SK-N-SH (cell line): ENCODE measurements at places on chromosomes 6 and 20.

DNA sequence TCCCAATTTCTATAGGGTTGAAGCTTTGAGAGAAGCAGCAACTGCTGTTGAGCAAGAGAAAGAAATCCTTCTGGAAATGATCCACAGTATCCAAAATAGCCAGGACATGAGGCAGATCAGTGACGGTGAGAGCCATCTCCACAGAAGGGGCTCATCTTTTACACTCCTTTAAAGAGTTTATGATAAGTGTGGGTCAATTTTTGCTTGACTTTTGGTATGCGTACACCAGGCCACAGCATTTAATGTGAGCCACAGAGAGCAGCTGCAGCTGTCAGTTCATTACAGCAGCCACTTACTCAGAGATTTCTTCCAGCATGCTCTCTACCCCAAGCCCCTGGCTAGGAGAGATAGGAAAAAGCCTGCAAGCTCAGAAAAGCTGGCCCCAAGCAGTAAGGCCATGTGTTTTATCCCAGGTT is 9.9 kb downstream of the BAG2 start:
- no peak for DNase-seq

DNA sequence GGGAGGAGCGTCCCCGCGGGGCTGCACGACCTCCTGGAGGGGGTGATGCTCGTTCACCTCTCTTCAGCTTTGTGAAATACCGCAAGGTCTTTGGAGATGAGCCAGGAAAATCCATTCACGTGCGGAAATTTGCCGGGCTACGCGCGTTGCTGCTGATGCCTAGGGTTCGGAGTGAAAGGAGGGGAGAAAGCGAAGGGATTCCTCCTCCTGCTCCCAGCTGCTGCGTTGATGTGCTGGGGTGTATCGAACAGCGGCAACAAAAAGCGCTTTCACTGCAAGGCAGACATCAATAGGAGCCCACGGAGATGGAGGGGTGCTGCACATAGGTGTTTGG is 391 bp upstream of the B3GAT2 start:
- DNase-seq, result no peak

DNA sequence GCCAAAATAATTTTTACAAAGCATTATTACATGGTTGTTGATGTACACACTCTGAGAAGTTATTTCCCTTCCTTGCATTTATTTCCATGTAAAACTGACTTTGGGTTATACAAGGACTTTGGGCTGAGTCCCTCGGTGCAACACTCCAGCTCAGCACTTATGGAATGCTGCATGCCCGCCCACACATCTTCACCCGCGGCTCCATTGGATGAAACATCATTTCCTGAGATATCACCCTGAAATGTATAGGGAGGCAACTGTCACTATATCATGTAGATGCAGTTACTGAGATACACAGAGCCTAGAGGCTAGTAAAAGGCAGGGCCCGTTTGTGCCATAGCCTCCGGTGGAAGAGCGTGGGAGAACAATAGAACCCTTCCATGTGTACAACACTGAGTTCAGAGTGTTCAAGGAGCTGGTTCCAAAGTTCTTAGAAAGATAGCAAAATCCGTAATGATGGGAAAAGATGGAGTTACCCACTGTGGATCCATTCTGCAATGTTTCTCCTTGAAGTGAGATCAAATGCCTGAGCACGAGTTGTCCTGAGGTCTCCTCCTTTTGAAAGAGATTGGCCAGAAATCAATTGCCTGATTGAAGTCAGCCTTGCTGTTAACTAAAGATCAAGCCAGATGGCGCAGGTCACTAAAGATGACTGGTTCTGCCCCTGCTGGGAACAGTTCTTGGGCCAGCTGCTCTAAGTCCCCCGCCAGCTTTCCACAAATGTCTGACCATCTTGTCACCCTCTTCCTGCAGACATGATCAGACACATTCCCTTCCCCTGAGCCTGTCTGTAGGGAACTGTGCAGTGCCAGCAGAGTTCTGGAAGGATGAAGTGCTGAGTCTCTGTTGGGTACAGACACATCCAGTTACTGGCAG is 100.9 kb upstream of the IYD start:
- DNase-seq, result no peak

GRCh38 chr20:22663528-22664025 is 79.2 kb upstream of the FOXA2 start:
- DNase-seq, result no peak

DNA sequence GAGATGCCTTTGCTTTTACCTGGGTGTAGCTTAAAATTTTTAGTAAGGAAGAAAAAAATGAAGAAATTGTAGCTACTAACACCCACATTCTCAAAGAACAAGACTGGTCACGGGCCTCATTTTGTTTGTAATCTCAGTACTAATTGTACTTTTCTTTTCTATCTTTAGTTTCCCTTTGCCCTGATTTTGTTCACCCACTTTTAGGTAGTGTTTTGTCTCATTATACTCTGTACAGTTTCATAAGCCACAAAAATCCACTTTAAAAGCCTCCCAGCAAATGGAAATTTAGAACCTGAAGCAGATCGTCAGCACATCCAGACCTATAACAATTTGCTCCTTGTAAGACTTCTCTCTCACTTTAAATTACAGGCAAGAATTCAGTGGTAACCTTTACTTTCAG is 43.3 kb downstream of the TP53INP2 start:
- DNase-seq, result no peak

DNA sequence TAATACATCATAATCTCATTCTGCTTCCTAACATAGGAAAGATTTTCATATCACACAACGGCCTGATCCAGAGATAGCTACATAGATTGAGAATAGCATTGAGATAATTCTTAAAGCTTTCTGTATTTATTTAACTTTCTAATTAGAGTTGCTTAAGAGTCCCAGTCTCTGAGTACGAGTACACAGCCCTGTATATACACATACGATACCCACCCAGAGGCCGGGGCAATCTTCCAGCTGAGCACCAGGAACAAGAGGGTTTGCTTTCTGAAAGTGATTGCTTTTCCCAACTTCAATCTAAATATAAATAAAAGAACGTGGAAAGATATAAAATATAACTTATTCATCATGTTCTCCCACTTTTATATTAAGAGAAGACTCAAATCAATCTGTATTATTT is 313.8 kb downstream of the COL12A1 start:
- no peak for DNase-seq

DNA sequence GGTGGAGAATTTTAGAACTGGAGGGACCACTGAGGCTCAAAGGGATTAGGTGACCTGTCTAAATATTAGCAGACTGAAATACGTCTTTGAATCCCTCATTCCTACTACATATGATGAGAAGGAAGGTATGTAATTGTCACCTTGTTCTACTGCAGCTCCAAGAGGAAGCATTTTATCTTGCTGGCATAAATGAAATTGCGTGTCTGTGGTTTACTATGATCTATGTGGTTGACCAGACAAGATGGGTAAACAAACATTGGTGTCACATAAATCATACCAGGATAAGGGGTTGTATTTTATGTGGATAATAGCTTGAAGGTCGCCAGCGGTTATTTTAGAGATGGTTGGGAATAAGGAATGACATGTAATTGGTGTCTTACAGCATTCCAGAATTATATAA is 78.2 kb downstream of the LAMA4 start:
- no peak for DNase-seq

DNA sequence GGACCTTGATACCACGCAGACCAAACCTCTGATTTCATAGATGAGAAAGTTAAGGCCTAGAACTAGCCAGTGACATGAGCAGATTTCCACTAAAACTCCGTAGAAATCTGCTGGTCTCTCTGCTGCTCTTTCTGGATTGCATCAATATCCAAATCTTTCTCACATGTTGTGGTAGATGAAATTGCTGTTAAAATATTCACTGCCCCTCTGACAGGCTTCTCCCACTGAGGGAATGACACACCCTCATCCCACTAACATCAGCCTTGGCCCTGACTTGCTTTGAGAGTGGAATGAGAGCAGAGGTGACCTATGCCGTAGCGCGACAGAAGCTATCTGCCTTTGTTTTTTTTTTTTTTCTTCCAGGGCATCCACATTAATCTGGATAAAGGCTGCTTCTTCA is 20.4 kb upstream of the EXOC2 start:
- DNase-seq, result no peak

- no peak for DNase-seq
These were observed 309.8 kb downstream of the CDC5L start for GRCh38 chr6:44697327-44697726.

DNA sequence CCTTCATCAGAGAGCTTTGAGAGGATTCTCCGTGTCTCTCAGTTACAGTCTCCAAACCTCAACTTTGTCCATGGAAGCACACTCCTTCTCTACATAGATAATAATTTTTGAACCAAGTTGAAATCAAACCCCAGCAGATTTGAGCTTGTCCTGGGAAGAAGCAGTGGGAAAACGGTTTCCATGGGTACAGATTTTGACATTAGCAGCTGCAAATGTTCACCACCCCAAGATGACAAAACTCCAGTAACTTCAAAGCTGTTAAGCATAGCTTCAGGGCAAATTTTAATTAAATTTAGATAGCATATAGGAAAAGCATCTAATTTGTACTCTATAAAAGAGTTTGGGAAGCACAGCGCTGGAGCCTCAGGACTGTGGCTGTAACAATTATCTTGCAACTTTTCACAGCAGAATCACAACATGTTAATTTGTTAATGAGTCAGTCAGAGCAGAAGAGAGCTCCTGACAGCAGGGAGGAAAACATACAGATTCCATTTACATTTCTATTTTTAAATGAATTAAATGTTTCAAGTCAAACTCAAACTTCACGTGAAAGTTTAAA is 240.7 kb downstream of the BMP7 start:
- no peak for DNase-seq

DNA sequence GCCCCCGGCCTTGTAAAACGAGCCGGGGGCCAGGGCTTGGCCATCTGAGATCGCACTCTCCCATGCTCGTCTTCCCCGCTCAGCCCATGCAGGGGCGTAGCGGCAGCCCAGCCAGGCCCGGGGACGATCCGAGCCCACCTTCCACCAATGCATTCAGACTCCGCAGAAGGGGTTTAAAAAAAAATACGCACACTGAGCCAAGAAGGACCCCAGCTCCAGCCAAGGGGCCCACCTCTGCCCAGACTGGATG is 320 bp downstream of the GSTA4 start:
- DNase-seq, result peak; percentile 64

GRCh38 chr20:29325304-29325640 is 1932.2 kb upstream of the DEFB115 start:
- DNase-seq, result no peak

- DNase-seq, result no peak
These were observed 38.2 kb downstream of the ELMO2 start for GRCh38 chr20:46367967-46368901.

- DNase-seq, result no peak
These were observed 5.9 kb upstream of the BCAS1 start for GRCh38 chr20:54076259-54076658.

- no peak for DNase-seq
These were observed 12.8 kb upstream of the CAPN11 start for GRCh38 chr6:44145839-44146238.

GRCh38 chr6:138970159-138970558 is 17.9 kb downstream of the REPS1 start:
- DNase-seq, result no peak

DNA sequence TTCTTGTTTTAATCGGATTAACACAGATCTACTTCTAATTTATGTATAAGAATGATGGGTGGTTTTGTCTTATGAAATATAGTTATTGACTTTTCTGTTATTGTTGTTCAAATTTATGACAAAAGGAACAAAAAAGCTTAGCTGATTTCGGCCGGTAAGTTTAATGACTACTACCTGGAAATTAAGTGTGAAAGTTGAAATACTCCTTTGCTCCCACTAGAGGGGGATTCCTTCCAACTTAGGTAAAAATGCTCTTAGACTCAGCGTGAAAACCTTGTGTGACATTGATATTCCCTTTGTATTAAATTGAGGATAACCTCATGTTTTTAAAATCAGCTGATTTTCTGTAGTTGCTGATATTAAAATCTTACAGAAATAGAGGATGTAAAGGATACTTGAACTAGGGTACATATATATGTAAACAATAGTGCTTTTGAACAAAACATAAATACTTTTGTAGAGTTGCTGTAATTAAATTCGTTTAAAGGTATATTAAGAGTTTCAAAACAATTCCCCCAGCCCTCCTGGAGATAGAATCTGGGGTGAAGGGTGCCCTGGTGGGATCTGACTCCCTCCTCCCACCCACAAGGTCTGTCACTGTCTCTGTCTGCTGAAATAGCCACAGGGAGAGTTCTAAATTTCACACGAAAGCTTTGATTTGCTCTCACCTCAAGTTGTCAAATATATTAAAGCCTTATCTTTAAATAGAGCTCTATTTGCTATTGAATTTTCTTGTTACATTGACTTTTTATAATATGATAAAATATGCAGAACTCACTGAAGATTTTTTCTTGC is 257.5 kb downstream of the ARID1B start:
- DNase-seq, result peak; percentile 55

DNA sequence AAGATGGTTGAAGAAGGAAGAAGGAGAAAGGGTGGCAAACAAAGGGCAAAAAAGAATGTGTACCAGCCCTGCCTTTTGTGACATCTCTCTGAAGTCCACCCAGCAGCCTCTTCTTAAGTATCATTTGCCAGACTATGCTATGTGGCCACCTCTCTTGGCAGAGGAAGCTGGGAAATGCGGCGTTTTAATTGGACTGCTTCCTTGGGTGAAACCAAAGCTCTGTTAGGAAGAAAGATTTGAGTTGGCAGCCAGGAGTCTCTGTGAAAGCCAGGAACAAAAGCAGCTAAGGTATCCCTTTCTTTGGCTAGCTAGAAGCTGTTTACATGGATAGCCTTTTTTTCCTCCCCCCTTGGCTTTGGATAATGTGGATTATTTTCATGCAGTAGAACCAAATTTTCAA is 67.5 kb upstream of the GTSF1L start:
- no peak for DNase-seq

GRCh38 chr20:47202733-47203667 is 153.5 kb downstream of the ZMYND8 start:
- no peak for DNase-seq

- no peak for DNase-seq
These were observed 88.5 kb downstream of the TBC1D7 start for GRCh38 chr6:13239530-13240455.

GRCh38 chr20:59667981-59668515 is 63.7 kb downstream of the PHACTR3 start:
- no peak for DNase-seq

GRCh38 chr20:60695226-60696000 is 556.6 kb upstream of the CDH4 start:
- no peak for DNase-seq
